ENCODE measurements at places on chromosomes 6 and 20.

- no peak for DNase-seq
Measured at GRCh38 chr20:48615871-48616270, 211.9 kb downstream of the PREX1 start.

DNA sequence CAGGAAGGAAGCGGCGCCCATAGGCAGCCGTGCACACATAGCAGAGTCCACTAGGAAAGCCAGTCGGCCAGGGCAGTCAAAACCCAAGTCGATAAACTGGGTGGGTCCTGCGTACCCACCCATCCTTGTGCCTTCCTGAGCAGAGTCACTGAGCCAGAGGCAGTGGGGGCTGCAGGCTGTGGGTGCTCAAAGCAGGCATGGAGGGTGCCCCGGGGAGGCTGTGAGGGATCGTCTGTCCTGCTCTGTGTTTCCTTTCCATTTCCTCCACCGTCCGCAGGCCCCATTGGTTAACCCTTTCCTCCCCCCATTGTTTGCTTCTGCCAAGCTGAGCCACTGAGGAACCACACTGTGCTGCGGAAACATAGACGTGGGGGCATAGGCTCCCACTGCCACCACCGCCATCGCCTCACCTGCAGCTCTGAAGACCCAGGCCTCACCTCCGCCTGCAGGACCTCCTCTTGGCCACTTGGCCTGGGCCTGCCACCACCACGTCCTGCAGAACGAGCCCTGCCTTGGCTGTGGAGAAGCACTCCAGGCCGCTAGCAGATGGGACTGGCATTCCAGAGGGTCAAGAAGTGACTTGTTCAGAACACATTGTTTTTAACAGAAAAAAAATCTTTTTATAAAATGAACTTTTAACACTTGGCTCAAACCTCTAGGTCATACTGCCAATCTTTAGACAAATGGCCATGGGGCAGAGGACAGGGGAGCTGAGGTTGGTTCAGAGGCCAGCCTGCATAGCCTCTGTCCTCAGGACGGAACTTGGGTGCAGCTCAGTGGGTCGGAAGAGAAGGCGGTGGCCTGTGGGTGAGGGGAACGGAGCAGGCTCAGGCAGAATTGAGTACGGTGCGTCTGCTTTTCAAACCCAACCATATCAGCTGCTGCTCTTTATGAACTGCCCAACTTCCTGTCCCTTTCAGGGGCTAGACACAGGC is 52.6 kb downstream of the TCP11 start:
- DNase-seq, result no peak

DNA sequence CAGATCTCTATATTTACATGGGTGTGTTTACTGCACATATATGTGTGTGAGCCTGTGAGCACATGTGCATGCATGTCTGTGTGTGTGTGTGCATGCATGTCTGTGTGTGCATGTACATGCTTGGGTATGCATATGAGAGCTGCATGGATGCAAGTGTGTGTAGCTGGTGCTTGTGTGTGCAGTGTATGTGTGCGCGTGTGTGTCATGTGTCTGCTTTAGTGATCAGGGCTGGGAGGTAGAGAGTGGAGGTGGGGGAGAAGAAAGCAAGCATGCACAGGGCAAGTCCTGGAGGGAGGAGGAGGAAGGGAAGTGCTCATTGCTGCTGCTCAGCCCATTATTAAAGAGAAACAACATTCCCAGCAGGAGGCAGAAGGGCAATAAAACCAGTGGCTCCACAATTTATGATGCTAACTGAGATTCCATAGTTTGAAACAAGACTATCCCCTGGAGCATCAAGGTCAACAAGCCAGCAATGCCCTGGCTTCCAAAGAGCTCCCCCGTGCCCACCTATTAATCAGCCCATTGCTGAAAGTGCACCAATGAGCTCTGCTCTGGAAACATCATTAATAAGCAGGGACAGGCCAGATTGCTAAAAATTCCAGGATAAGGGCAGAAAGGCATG is 414.0 kb downstream of the MAFB start:
- DNase-seq, result no peak

DNA sequence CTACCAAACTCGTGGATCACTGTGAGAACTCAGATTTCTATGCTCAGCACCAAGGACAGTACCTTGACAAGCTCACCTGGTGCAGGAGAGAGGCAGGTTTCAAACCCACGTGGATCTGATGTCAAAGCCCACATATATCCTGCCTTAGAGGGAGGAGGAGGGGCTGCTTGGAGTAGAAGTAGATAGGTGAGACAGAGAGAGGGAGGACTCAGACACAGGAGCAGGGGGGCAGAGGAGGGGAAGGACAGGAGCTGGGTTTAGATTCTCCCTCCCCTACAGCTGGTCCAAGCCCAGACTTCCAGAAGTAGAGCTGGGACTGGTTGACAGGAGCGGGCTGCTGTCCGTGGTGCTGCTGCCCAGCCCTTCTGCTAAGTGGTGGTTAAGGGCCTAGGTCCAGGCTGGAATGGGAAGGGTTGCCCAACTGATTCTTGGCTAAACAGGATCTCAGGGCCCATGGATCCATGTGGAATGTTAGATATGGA is 77.5 kb downstream of the CDH22 start:
- DNase-seq, result no peak

DNA sequence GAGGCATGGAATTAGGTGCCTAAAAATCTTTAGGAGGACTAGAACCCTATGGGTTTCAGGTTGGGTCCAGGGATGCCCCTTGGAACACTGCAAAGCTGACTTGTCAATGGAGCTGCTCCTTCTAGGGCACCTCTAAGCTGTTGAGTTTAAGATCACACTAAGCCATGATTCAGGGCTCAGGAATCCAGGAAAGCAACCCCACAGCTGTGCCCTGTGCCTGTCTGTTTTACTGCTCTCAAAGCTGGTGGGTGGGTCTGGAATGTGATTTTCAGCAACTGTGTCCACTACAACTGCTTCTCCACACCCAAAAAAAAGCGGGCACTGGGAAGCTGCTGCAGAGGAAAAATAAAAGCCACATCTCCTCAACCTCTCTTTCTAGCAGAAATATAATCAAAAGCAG is 310.4 kb upstream of the MOCS1 start:
- DNase-seq, result no peak

- DNase-seq, result no peak
Measured at GRCh38 chr6:24923885-24924401, 11.8 kb downstream of the RIPOR2 start.
